HuH-7.5 (cell line): ENCODE measurements at places on chromosomes 16 and 17.

DNA sequence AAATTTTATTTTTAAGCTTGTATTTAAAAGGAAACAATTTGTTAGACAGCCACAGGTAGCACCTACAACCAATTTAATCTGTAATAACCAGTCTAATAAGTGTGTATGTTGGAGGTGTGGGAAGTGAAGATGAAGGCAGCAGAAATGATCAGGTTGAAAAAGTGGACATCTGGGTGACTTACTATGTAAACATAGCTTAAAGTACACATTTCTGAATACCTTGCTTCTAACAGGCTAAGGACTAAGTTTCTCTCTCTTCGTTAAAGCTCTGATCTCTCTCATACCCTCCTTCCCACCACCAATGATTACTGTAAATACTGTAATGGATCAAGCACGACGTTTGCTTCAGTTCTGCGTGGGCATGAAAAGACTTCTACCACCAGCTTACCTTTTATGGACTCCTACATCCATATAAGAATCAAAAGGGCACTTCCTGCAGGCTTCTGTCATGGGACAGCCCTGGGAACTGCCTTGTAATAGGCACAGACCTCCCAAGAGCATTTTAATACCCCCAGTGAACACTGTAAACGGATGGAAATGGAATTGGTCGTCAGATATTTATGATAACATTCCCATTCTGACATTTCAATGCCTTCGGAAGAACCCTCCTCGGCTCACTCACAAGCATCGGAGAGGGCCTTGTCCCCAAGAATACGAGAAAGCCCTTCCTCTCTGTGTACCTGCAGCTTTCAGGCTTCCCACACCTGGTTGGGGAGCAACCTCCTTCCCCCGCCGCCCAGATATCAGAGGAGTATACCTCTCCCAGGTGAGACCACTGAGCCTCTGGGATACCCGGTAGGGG lies 700 bp downstream of the CCDC43 start:
- DNase-seq, result no peak

DNA sequence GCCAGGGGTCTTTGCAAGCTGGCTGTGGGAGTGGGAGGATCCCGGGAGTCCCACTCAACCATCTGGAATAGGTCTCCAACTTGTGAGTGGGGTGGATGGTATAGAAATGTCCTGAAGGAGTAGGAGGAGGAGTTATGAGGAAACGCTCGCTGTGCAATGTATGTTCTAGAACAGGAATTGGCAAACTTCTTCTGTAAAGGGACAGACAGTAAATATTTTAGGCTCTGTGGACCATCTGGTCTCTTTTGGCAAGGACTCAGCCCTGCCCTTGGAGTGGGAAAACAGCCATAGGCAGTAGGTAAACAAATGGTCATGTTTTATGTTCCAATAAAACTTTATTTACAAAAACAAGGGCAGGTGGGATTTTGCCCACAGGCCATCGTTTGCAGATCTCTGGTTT lies 149.2 kb downstream of the NPIPB5 start:
- DNase-seq, result no peak

- no peak for DNase-seq
These were observed 21.1 kb downstream of the DDX19B start for GRCh38 chr16:70320121-70320520.

- no peak for DNase-seq
These were observed 251.2 kb upstream of the CDH11 start for GRCh38 chr16:65373097-65373496.

- DNase-seq, result peak; percentile 79
These were observed 48.5 kb downstream of the RAI1 start for GRCh38 chr17:17729620-17730249.

- no peak for DNase-seq
These were observed 26.3 kb downstream of the SLC6A2 start for GRCh38 chr16:55682086-55682485.

DNA sequence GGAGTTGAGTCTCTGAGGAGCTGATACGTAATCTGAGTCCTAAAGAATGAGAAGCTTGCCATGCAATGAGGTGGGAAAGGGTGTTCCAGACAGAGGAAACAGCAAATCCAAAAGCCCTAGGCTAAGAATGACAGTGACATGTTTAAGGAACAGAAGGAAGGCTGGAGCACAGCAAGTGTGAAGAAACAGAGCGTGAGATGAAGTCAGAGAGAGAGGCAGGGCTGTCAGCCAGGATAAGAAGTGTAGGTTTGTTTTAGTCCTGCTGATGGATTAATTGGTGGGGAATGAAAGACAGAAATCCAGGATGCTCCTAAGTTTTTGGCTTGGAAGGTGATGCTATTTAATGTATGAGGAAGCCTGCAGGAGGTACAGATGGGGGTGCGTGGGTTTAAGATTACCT lies 14.5 kb downstream of the MMP28 start:
- DNase-seq, result no peak

DNA sequence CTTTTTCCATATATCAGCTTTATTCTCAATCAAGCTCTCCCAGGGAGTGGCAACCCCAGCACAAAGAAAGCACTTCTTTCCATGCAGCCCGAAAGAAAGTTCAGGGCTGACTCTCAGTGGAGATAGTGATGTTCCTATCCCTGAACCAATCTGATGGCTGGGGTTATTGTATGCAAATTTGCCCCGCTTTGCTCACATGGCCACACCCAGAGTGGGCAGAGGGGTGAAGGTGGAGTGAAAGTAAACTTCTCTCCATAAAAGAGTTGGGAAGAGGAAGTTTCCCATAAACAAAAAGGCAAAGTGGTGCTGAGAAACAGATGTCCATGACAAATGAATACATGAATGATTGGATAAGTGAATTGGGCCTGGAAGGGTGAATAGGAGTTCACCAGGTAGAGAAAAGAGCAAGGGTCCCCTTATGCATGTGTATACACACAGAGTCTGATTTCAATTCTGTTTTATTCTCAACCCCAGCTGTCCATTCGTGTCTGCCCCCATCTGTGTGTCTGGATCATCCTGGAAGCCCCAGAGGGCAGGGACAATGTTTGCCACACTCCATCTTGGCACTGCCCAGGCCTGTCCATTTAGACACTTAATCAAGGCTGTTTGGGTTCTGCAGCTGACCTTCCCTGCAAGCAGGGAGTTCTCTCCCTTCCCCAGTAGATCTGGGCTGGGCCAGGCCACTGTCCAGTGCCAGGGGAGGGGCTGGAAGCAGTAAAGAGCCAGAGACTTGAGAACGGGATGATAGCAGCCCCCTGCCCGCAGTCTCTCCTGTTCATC lies 14.1 kb upstream of the NGFR start:
- DNase-seq, result no peak

- no peak for DNase-seq
These were observed 32.8 kb downstream of the XYLT1 start for GRCh38 chr16:17437981-17438380.

GRCh38 chr16:88953003-88953690 lies 23.9 kb downstream of the CBFA2T3 start:
- DNase-seq, result no peak

DNA sequence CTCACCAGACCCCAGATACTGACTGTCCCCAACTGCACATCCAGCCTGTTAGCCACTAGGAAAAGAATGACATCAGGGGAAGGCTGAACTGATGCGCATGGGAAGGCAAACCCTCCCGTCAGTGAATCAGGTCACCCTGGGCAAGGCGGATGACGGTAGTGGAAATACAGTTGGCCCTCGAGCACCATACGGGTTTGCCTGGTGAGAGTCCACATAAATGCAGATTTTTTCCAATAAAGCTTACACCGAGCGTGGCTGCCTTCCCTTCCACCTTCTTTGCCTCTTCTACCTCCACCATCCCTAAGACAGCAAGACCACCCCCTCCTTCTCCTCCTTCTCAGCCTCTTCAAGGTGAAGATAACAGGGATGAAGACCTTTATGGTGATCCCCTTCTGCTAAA lies 236.1 kb upstream of the TNRC6C start:
- no peak for DNase-seq

- no peak for DNase-seq
These were observed 5.7 kb upstream of the TVP23A start for GRCh38 chr16:10824111-10824893.

- no peak for DNase-seq
These were observed 12.6 kb downstream of the GRB7 start for GRCh38 chr17:39750131-39751015.

DNA sequence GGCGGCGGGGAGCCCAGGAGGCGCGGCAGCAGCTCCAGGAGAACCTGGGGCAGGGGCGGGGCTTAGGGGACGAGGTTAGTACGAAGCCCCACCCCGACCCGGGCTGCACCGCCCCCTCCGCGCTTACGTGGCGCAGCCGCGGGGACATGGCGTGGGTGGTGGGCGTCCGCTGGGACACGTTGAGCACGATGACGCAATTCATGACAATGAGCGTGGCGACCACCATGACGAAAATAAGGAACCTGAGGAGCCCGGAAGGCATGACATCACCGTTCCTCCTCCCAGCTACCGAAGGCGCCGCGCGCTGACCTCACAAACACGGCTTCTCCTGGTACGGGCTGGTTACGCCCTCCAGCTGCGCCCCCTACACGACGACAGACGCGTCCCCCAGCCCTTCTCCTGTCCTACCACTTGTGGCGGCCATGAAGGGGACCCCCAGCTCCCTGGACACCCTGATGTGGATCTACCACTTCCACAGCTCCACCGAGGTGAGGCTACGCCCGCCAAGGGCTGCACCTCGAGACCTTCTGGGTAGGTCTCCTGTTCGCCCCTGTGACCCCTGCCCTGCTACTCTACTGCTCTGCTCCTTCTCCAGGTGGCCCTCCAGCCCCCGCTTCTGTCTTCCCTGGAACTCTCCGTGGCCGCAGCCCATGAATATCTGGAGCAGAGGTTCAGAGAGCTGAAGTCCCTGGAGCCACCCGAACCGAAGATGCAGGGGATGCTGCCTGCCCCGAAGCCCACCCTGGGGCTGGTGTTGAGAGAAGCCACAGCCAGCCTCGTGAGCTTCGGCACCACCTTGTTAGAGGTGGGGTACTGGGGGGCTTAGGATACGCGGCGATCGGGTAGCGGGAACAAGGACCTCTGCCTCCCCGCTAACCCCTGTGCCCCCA lies at the start of gene C17orf107:
Gene C17orf107 (plus strand): TSS at position 196 of the 890 bp plus-strand sequence. CDS start 227 bp downstream, at position 423.
- no peak for DNase-seq

GRCh38 chr16:13672196-13672595 lies 247.8 kb upstream of the ERCC4 start:
- DNase-seq, result no peak

- no peak for DNase-seq
These were observed 9.7 kb upstream of the DCAF7 start for GRCh38 chr17:63540590-63540989.

- no peak for DNase-seq
These were observed 41.7 kb downstream of the PIPOX start for GRCh38 chr17:29084541-29085146.

GRCh38 chr16:2008009-2008526 lies 1.6 kb downstream of the ZNF598 start:
- DNase-seq, result no peak

- no peak for DNase-seq
These were observed 380.0 kb upstream of the XYLT1 start for GRCh38 chr16:17850581-17851250.

GRCh38 chr17:6164996-6165395 lies 94.8 kb downstream of the WSCD1 start:
- DNase-seq, result no peak

DNA sequence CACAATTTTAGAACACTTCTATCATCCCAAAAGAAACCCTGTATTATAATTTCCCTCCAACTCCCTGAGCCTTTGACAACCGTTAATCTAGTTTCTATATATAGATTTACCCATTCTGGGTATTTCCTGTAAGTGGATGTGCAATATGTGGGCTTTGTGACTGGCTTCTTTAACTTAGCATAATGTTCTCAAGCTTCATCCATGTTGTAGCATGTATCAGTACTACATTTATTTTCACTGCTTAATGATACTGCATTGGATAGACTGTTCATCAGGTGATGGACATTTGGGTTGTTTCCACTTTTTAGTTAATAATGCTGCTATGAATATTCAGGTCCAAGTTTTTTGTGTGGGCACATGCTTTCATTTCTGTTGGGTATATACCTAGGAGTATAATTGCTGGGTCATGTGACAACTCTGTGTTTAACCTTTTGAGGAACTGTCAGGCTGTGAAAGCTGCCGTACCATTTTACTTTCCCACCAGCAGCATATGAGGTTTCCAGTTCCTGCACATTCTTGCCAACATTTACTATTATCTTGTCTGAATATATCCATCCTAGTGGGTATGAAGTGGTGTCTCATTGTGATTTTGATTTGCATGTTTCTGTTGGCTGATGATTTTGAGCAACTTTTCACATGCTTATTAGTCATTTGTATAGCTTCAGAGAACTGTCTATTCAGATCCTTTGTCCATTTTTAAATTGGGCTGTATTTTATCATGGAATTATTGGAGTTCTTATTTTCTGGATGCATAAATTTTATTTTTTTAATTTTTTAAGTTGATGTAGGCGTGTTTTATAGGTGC lies 16.4 kb downstream of the REXO5 start:
- DNase-seq, result no peak

GRCh38 chr17:10251212-10251948 lies 53.0 kb upstream of the GAS7 start:
- DNase-seq, result no peak

DNA sequence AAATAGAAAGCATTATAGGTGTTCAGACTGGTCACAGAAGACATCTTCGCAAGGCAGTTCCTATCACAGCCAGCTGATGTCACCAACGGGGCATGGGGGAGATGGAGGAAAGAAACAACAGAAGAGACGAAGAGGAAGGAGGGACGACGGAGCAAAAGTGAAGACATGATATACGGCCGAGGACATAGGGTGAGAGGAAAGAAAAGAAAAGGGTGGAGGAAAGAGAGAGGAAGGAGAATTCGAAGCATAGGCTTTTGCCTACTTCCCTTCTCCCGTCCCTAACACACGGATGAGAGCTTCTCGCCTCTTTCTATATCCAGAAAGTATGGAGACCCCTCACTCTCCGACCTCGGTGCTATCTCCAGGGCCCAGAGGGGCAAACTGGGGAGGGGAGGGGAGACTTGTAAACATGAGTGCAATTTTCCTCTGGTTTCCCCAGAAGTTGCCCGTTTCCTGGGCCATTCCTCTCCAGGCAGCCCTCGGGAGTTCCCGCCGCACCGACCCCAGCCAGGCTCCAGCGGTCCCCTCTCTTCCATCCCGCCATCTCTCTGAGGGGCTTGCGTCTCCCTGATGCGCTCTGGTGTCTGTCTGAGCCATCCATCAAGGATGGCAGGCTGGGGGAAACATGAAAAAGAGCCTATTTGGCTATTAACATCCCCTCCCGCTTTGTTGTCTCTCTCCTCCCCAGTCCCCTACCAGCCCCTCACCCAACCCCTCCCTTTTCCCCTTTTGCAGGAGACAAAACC lies 26.0 kb downstream of the COPZ2 start:
- peak; percentile 71 for DNase-seq

DNA sequence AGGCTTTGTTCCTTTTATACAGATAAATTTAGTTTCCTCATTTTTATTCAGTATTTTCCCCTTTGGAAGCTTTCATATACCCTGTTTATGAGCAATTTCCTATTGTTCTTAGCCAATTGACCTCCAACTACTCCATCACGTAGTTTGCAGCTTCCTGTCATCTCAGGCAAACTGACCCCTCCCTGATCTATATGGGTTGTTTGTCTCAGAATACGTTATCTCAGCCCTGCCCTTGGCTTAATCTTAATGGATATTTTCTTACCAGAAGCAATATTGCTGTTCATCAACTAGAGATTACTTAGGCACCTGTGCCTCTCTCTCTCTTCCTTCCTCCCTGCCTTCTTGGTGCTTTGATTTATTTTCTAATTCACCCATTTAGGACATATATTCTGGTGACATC lies 81.2 kb downstream of the ZNF18 start:
- DNase-seq, result no peak

GRCh38 chr16:86303787-86304678 lies 206.3 kb upstream of the FOXF1 start:
- DNase-seq, result no peak

GRCh38 chr17:47952171-47953021 lies 5.3 kb downstream of the PRR15L start:
- DNase-seq, result no peak
